ENCODE measurements at places on chromosomes 12 and 14.

DNA sequence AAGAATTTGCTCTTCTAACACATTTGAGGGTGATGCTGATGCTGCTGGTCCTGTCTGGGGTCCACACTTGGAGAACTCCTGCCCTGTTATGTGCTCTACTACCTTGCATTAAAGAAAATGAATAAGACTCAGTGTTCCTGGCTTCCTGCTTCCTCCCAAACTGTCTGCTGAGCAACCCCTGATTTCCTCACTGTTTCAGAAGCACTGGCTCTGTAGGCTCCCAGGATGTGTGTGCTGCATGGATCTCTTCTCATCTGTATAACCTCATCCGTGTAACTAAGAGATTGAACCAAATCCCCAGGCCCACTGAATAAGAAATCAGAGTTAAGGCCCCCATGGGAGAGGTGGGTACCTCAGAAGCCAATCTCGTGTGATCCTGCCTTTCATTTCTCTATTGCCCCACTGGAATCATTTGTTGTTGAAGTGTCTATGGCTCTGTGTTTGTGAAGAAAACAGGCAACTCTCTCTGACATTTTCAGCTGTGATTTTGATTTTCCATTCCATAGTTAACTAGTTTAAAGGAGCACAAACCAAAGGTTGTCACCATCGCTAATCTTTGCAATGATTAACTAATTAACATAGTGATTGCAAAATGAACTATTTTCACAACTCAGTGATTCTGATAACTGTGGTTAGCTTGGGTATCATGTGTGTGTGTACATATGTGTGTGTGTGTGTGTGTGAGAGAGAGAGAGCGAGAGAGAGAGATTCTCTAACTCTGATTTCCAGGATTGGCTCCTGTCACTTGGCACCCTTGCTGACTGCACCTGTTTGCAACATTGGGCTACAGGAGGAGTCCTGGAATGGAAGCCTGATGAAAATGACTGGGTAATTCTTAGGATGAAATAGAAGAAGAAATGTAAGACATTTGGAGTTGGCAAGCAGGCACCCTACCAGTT lies 196.2 kb downstream of the SLC38A4 start:
- DNase-seq, result no peak

GRCh38 chr12:124830306-124830705 lies 33.4 kb downstream of the SCARB1 start:
- no peak for DNase-seq

DNA sequence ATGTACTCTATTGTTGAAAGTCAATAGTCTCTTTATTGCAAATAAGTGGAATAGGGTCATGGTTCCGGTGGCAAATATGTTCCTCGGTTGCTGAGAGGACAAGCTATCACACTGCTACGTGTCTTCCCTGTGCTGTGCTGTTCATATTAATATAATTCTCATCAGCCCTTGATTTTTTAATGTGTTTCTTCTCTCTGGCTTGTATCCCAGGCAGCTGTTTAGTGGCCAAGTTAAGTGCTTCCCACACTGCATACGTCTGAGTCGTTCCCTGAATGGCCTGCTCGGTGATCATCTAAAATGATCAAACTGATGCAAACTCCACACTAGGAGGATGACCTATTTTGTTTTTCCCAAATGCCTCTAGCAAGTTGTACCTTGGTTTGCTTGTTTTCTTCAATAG lies 186.4 kb downstream of the ANO6 start:
- no peak for DNase-seq

- no peak for DNase-seq
Measured at GRCh38 chr14:63478437-63478852, 64.7 kb downstream of the PPP2R5E start.

DNA sequence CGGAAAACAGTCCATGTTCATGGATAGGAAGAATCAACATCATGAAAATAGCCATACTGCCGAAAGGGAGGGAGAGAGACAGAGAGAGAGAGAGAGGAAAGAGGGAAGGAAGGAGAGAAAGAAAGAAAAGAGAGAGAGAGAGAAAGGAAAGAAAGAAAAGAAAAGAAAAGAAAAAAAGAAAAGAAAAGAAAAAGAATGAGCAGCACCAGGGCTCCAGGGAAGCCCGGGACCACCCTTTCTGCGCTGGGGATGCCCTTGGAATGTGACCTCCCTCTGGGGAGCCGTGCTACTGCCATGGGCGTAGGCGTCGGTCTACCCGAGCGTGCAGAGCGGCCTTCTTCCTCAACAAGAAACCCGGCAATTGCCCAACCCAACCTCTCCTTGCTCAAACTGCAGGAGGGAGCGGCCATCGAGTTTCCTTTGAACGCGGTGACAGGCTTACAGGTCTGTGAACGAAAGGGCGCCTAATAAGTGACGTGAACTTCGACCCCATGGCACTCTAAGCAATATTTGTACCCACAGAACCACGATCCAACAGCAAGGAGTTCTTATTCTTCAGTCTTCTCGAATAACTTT lies 16.9 kb downstream of the OR6S1 start:
- no peak for DNase-seq

DNA sequence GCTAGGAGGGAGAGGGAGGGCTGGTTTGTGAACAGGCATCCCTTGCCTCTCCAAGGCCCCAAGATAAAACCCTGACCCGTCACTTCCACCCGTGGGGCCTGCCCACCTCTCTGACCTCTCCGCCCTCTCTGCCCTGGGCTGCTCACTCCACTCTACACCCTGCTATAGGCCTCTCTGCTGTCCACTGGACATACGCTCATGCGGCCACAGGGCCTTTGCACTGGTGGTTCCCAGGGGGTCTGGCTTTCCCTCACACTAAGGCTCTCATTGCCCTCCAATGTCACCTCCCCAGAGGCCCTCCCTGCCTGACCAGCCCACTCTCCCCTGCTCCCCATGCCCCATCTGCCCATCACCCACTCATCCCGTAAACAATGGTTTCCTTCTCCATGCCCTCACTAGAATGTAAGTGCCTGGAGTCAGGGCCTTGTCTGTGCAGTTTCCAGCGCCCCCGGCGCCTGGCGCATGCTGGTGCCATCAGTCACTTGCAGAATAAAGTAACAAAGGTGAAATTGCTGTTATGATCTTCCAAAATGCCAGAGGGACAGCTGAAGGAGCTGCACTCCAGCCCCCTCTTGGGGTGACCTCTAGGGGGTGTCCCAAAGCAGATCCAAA lies 73.6 kb downstream of the RFLNA start:
- no peak for DNase-seq

DNA sequence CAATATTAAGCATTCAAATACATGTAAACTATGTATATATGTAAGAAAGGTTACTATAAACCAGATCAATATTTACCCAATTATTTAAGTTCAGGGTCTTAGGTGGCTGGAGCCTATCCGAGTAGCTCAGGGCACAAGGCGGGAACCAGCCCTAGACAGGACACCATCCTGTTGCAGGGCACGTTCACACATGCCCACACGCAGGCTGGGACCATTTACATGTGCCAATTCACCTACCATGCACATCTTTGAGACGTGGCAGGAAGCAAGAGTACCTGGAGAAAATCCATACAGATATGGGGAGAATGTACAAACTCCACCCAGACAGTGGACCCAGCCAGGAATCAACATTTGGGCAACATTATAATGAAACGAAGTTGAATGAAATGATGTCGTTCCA lies 263.0 kb upstream of the E2F7 start:
- DNase-seq, result no peak

DNA sequence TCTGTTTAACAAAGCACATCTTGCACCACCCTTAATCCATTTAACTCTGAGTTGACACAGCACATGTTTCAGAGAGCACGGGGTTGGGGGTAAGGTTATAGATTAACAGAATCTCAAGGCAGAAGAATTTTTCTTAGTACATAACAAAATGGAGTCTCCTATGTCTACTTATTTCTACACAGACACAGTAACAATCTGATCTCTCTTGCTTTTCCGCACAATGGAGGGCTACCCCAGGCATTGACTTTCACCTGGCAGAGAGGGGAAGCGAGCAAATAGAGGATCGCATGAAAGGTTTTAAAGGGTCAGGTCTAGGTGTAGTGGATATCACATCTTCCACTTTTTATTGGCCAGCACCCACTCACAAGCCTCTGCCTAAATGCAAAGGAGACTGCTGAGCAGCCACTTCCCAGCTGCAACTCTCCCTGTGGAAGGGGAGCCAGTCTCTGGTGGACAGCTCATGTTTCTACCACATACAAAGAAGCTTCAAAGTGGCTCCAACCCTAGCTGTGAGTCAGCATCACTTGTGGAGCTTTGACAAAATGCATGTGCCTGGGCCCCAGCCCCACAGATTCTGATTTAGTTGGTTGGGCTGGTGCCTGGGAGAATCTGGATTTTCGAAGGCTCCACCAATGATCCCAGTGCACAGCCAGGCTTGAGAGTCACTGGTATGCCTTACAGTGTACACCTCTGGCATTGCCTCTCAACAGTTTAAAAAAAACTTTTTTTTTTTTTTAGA lies 7.2 kb upstream of the FNTB start:
- DNase-seq, result no peak
